Caki2 (cell line): ENCODE measurements at places on chromosomes 3 and 15. TPM values are rescaled to one million over a fixed set of nuclear protein-coding genes. Genes with fewer than 3 reads are reported as not detected.

DNA sequence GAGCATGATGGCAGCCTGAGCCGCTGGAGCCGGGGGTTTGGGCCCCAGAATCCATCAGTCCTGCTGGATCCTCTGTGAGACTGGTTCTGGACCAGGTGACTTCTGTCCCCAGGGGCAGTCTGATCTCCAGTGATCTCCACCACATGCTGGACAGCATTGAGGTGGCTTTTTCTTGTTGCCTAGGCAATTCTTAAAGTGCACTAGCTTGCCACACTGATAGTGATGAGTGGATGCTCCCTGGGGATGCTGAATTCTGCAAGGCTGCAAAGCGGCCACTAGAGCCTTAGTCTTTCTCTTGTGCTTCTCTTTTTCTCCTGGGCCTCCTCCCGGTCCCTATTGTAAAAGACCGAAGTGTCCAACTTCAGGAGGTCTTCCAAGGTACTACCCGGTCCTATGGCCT, 70.4 kb upstream of the ATP11B start:
- no peak for DNase-seq

DNA sequence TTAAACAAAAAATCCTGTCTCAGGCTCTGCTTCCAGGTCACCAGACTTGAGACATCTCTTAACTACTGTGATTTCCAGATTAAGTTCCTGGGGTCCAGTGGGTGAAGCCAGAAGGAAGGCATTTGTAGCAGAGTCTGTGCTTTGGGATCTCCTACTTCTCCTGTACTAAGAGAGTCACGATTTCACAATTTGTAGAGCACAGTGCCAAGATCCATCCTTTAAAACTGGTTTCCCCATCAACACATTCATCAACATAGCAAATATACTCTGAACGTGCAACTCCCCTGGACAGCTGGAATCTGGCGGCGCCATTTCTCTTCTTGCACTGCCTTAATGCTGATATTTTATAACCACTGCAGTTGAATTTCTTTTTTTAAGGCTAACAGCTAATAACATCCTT, 33.2 kb downstream of the CDCP1 start:
- no peak for DNase-seq

GRCh38 chr3:167843886-167844285, 108.4 kb downstream of the SERPINI1 start:
- no peak for DNase-seq

- DNase-seq, result no peak
These were observed 22.8 kb downstream of the EMC7 start for GRCh38 chr15:34078900-34079299.

- no peak for DNase-seq
These were observed 15.8 kb downstream of the PODXL2 start for GRCh38 chr3:127644641-127645370.

DNA sequence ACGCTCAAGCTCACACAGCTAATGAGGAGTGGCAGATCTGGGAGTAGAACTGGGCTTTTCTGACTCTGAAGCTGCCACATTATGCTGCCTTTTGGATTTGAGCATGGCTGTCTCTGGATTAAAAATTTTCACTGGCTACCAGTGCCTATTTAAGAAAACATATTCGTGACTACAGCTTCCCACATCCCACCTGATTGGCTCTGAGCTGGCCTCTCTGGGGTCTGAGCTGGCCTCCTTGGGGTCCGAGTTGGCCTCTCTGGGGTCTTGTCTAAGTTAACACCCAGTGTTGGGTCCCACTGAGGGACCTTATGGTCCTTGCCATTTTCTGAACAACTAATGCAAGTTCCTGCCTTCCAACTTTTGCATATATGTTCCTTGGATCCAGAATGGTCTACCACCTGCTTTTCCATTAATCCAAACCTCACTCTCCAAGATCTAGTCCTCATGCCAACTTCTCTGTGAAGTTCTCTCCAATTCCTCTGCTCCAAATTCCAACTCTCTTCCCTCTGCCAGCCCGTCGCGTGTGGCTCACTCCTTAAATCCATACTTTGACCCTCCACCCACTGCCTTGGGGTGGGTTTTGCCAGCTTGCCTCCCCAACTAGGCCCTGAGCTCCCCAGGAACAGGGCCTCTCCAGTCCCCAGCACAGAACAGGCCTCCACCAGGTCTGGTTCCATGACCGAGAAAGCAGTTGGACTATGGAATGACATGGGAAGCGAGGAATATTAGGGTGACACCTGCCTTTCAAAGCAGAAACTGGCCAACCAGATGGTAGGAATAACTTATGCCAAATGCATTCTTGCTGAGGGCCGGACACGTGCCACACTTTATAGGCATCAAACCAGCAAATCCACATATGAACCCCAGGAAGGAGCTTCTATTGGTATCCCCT, 42.5 kb downstream of the ATP2B2 start:
- DNase-seq, result no peak

GRCh38 chr3:9108876-9109567, 140.4 kb downstream of the SRGAP3 start:
- no peak for DNase-seq

- DNase-seq, result no peak
These were observed 122.4 kb downstream of the FOXP1 start for GRCh38 chr3:71461114-71461513.

GRCh38 chr15:64991536-64992135, 1.9 kb upstream of the SPG21 start:
- no peak for DNase-seq

DNA sequence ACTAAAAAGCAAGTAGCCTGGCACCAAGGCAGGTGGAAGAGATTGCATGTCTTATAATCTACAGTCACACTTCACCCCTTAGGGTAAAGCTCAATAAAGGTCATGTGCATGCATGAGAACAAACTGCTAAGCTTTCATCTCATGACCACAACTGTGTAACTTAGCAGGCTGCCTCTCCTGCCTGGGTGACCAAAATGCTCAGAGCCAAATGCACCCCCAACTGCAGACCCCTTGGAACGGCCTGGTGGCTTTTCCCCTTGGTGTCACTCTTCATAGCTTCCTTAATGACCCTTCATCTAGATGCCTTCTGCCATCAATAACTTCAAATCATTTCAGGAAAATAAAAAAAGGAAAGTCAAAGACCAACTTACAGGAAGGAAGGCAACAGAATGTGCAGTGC, 88.1 kb downstream of the ADAMTS17 start:
- DNase-seq, result no peak

DNA sequence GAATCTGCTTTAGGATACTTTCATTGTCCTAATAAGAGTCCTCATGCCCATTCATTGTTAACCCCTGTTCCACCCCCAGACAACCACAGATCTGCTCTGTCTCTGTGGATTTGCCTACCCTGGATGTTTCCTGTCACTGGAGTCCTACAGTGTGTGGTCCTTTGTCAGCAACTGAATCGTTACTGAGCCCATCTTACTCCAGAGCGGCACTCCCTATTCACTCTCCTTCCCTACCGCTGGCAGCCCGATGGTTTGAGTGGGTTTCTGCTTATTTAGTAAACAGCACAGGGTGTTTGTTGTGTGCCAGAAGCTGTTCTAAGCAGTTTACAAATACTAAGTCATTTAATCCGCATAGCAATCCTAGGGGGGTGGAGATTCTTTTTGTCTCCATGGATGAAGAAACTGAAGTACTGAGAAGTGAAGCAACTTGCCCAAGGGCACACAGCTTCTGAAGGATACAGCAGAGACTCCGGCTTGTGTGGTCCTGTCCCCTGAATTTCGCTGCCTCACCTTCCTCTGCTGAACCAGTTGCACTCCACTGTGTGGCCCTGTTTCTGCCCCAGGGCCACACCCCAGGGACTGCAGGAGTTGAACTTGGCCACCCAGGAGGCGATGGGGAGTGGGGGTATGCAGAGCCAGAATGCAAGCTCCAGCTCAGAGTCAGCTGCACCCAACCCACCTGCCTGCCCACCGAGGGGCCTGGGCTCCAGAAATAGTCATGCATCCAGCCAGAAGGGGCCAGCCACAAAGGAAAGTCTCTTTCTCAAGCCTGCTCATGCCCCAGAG, 56.5 kb upstream of the SLC6A1 start:
- no peak for DNase-seq

DNA sequence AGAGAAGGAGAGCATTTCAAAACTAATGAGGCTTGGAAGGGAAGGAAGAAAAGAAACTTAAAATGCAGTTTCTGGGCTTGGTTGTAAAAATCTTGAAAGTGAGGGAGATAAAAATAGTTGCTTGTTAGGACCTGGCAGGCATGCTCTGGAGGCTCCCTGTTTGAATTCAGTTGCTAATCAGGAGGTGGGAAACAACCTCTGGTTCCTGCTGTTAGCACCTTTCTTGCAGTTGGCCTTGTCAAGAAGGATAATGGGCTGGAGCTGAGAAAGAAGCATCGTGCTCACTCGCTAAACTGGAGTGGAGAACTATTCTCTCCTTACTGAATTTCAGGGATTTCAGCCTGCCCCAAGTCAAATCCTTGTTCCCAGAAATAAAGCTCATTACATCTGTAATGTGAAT, 23.4 kb downstream of the SNAPC5 start:
- no peak for DNase-seq

The TRIM71 gene
- total RNA-seq, result not detected in 2 replicates

The RHO gene
- total RNA-seq, result not detected in 2 replicates

The KCNAB1 gene
- total RNA-seq, result not detected in 2 replicates

The CTXND1 gene
- not detected in 2 replicates for total RNA-seq

The SIDT1 gene
- total RNA-seq, result not detected in 2 replicates
